NCI-H187 (cell line): ENCODE measurements at places on chromosomes 1 and 21.

DNA sequence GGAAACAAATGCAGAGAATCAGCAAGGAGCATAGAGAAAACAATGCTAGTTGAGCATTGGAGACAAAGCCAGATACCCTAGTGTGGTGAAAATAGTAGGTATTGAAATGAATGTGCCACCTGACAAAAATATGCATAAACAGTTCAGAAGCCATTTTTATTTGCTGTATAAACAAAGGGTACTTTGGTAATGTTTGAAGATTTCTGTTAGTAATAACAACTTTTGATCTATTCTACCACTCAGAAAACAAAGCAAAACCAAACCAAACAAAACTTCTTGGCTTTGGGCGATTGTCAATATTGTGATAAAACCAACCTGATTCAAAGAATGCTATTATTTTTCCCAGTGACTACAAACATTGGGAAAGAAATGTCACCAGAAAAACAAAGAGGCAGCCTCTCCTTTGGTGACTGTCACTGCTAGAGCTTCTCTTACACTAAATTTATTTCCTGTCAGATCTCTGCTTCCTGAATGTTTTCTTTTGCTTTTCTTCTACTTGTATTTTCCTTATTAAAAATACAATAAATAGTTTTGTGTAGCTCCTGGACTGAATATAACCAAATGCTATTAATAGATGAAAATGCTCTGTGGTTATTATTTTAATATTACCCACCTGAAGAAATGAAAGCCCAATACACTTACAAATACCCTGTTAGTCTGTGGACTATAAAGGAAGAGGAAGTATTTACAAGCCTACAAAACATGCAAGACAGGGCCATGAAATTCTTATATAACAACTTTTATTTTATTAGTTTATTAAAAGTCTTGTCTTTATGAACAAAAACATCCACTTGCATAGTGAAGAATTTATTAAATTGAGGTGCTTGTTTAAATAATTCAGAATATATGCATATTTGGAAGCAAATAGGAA, 5.7 kb downstream of the ATP6V1G3 start:
- no peak for DNase-seq

- no peak for DNase-seq
These were observed 162.4 kb downstream of the KIF26B start for GRCh38 chr1:245317217-245317616.

DNA sequence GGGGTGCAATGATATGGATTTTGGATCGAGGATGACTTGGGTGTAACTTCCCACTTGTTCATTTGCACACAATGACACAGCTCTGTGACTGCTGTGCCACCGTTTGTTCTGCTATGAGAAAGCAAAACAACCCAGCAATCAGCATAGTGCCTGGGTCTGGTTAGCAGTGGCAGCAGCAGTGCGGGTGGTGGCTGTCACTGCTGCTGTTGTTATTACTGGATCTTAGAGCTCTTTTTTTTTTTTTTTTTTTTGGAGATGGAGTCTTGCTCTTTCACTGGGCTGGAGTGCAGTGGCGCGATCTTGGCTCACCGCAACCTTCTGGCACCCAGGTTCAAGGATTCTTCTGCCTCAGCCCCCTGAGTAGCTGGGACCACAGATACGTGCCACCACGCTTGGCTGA, 56.9 kb downstream of the TBCE start:
- DNase-seq: no peak

GRCh38 chr1:172378109-172378760, 42.2 kb upstream of the C1orf105 start:
- DNase-seq: no peak

DNA sequence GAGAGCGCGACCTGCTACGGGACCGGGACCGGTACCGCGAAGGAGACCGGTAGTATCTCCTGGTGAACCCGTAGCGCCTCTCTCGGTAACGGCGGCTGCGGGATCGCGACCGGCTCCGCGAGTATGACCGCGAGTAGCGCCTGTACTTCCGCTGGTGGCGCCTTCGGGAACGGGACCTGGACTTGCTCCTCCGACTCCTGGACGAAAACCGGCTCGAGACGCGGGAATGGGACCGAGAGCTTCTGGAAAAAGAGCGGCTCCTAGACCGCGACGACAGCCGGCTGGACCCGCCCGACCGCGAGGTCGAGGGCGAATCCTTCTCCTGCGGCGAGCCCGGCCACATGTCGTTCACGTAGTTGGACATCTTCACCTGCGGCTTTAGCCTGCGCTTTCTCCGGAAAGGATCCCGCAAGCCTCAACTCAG, 642 bp downstream of the RSRP1 start:
- DNase-seq: no peak

GRCh38 chr1:245606157-245606725, 451.5 kb downstream of the KIF26B start:
- DNase-seq: no peak

DNA sequence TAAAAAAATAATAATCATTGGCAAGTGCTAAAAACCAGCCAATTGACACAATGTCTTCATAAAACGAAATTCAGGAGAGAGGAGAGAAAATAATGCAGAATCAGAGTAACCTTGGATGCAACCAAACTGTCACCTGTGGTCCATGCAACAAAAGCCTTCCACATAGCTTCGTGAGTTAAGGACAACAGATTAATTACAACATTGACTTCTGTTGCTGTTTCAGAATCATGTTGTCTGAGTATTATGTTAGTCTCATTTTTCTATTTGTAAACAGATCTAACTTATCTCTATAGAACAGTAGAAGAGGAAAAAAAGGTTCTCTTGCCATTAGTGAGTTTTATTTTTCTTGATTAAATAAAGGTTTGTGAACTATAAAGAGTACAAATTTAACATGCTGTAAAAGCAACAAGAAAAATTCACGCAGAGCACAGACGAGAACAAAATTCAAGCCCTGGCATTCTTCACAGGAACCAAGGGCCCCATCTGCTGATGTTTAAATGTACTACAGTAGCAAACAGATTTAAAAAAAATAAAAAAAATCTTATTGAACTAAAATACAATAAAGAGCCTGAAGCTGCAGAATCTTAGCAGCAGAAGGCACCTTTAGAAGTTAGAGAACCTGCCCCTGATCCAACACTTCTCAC, 381.1 kb upstream of the PKN2 start:
- DNase-seq: no peak

- no peak for DNase-seq
These were observed 38.8 kb downstream of the FRRS1 start for GRCh38 chr1:99727575-99728185.

- DNase-seq: no peak
These were observed 524.2 kb downstream of the KIF26B start for GRCh38 chr1:245678860-245679411.

DNA sequence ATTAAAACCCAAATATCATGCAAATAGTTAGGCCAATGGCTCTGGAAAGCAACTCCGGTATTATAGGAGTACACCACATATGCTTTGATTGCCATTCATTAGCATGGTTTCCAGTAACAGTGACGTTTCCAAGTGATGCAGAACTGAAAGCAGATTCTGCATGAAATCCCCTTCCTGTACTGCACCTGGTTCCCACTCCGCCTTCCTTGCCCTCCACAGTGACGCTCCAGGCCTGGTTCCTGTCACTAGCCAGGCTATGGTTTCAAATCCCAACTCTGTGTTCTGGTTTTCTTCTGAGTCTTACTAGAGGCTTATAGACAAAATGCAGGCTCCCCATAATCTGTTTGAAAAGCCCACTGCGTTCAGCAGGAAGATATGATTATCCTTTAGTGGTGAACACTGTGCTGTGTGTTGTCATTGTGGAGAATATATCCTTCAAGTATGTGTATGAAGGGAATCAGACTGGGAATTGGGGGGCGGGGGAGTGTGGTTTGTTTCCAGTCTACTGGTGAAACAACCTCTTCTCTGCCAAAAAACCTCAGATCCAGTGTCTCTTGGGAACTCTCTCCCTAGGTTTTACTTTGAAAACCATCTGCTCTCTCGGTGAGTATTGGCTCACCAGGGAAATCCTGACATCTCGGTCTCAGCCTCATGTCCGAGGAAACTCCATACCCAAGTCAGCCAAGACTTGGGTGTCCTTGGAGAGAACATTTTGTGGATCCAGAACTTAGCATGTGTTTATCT, 78.7 kb downstream of the TYW3 start:
- no peak for DNase-seq

DNA sequence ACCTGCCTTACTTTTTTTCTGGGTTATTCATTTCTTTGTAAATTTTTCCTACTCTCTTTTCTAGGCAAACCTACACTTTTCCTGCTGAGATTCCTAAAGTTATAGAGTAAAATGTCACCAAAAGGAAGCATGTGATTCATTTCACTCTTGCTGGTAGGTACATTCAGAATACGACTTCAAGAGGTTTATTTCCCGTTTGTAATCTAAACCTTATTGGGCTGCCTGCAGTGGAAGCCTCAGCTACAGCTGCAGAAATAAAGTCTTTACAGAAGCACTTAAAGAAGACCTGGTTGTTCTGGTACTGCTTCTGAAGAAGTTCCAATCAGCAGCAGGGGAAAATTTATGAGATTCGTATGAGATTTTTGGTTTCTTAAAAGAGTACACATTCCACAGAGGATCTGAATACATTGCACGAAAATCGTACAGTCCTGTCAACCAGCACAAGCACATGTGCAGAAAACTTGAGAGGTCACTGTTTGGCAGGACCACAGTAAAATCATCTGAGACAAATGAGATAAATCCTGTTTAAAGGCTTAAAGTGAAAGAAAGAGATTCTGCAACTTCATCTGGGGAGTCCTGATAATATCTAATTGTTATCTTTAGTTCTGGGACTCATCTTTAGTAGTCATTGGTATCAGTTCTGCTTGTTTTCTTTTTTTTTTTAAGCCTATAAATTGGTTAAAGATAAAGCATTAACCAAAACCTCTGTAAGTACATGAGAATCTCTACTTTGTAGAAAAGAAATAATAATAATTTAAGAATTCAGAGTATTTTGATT, 109.9 kb upstream of the ADGRL2 start:
- DNase-seq: no peak

DNA sequence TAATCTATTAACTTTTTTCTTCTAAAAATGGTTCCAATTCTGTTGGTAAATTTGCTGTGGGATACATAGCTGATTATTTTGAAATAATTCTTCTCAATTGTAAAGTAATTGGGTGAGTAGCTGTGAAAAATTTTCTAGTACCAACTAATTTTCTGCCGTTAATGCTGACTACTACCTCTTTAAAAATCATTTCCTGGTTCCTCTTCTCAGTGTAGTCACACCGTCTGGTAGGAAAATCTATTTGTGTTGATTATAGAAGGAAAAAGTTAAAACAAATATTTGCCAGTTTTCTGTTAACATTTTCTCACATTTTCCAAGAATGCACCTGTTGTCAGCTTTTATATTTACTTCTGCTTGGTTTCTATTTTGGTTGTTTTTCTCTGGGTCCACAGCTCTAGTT, 82.0 kb downstream of the MAP3K21 start:
- no peak for DNase-seq

- DNase-seq: peak; percentile 27
These were observed 16.2 kb downstream of the SLC2A1 start for GRCh38 chr1:42942444-42942843.
